ENCODE measurements at places on chromosomes 4 and X.
A peak's percentile ranks its signal among the peaks of the same experiment; 100 is the strongest.

- no peak for DNase-seq
Observed at GRCh38 chr4:76931087-76931486, 18.5 kb upstream of the SEPTIN11 start.

- no peak for DNase-seq
Observed at GRCh38 chrX:42085836-42086235, 162.5 kb upstream of the CASK start.

- no peak for DNase-seq
Observed at GRCh38 chrX:50000937-50001542, 78.6 kb downstream of the CLCN5 start.

DNA sequence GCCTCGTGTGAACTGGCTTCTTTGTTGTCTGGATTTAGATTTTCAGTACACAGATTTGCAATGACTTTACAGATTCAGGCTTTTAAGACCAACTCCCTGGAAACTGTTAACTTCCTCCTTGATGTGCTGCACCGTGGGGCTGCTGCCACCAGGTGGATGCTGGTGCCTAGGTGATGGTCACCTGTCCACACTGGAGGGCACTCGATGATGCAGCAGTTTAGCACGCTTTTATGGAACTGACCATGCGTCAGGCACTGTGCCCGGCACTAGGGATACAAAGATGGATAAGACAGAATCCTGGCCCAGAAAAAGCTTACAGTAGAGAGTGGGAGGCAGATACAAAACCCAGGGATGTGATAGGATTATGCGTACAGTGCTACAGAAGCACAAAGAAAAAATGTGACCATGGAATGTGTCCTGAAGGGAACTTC is 180.7 kb downstream of the CEP135 start:
- DNase-seq, result peak; percentile 14

- no peak for DNase-seq
Observed at GRCh38 chr4:75722417-75722816, 2.0 kb upstream of the USO1 start.

- no peak for DNase-seq
Observed at GRCh38 chrX:20988118-20988517, 386.1 kb upstream of the CNKSR2 start.

DNA sequence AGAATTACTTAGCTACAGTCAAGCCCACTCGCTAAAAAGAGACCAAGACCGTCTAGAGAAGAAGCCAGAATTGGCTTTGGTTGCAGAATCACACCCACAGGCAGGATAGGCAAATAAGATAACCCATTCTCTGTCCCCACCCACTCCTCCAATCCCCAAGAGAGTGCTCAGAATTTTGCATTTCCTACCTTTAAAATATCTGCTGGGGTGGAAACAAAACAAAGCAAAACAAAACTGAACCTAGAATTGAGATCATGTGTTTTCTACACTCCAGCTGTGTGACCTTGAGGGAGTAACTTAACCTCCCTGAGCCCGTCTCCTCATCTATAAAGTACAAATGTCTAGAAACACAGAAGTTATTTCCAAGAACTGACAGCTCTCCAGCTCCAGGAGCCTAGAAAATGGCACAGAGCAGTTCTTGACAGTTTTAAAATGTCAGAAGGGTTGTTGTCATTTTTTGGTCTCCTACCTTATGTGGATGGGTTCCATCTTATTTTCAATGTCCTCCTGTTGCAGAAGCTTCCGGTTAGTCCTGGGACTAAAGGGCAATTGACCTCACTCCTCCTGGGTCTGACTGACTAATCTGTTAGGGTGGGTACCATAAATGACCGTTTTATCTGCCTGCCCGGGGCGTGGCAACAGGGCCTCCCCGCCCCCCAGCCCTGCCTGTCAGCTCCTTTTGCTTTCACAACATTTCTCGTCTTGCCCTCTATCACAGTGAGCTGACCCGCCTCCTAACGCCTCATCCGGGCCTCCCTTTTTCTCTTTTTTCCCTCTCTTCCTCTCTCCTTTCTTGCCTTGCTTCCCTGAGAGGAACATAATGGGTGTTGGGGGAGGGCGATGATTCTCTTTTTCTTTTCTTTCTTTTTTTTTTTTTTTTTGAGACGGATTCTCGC is 114.0 kb downstream of the RBM47 start:
- peak; percentile 11 for DNase-seq

DNA sequence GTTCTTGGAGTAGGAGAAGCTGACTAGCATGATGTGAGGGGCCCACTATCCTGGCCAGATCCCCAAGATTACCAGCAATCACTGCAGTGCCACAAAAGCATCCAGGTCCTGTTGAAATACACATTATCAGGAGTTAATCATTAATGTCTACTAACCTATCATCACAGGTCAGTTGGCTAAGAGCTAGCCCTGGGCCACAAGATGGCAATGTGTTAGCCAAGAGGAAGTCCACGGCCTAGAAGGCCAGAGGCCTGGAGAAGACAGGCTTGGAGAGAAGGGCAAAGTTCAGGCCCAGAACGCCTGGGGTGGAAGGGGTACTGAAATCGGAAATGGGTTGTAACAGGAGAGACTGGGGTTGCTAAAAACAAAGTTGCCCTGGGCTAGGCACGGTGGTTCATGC is 19.9 kb upstream of the KIAA1210 start:
- no peak for DNase-seq

GRCh38 chrX:45806410-45807121 is 605.9 kb upstream of the DIPK2B start:
- DNase-seq, result no peak

DNA sequence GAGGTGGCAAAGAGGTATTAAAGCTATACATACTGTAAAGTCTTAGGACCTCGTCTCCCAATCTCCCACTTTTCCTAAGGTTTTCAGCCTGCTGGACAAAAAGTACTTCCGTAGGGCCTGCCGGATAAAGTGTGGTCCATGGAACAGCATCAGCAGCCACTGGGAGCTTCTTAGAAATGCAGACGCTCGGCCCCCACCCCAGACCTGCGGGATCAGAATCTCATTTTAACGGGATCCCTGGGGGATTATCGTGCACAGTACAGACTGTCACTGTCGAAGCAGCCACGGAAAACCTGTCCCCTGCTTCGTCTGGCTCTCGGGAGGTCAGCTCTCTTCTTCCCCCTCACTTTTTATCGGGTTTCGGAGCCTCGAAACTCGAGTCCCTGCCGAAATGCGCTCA is 802 bp downstream of the ADGRG2 start:
- no peak for DNase-seq

- DNase-seq, result no peak
Observed at GRCh38 chr4:156953001-156953400, 18.6 kb downstream of the PDGFC start.

- no peak for DNase-seq
Observed at GRCh38 chr4:23070848-23071570, 378.3 kb downstream of the GBA3 start.

All from activated naive CD8-positive, alpha-beta T cell treated with anti-CD3 and anti-CD28 coated beads, Interleukin-2, amount 50 U/mL, for 24 hours (primary cell).